ENCODE measurements at places on chromosomes 6 and 20.

DNA sequence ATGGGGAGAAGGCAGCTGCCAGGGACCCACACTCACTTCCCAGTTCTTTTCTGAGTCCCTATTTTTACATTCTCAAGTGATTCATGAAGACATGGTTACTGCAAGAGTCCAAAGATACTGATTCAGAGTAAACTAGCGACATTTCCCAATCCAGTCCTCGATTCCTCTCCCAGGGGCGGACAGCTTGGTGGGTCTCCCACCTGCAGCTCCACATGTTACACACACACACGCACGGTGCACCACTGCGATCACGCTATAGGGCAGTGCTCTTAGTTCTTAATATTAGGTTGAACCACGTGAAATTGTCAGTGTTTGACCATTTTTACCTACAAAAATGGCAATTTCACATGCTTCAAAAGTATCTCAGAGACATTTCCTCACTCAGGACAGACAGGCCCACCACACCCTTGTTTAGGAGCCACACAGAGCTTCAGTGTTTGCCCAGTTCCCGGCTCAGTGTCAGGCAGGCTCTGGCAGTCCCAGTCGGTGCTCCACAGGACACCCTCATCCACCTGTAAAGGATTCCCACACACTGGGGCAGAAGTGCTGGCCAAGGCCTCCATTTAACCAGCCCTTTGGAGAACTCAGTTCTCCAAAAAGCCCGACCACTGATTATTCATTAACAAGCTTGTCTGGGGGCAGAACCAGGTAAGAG is 51.8 kb downstream of the RRBP1 start:
- no peak for DNase-seq

- DNase-seq, result no peak
Measured at GRCh38 chr20:20593447-20594170, 118.8 kb downstream of the RALGAPA2 start.

GRCh38 chr6:34174846-34175399 is 29.0 kb upstream of the GRM4 start:
- DNase-seq, result no peak

GRCh38 chr6:167858086-167858591 is 31.4 kb downstream of the AFDN start:
- no peak for DNase-seq

DNA sequence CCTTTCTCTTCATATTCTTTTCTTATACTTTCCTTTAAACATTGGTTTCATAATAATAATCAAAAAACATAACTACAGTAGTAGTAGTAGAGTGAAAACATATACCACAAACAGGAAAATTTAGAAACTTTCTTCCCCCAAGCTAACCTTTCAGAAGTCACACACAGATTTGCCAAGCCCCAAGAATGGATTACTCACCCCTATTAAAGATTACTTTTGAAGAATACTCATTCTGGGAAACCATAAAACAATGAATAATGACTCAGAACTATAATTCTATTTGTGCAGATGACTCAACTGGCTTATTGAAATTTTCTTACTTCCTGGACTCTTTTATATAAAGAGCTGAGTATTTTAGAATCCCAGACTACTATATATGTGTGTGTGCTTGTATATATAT is 119.4 kb upstream of the GJE1 start:
- DNase-seq, result no peak

GRCh38 chr6:43891072-43891870 is 121.3 kb downstream of the VEGFA start:
- DNase-seq, result no peak

DNA sequence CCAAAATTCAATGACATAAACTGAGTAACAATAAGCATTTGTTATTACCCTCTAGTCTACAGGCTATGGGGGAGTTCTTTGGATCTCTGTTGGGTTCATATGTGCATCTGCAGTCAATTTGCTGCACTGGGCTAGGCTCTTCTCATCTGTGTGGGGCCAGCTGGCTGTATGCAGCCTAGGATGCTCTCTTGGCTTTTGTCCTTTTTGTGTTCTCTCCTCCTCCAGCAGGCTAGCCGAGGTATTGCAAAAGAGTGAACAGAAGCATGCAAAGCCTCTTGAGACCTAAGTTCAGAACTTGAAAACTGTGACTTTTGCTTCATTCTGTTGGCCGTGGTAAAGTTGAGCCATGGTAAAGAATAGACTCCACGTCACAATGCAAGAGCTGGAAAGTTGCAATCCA is 62.8 kb upstream of the FOXO3 start:
- DNase-seq, result peak; percentile 2

DNA sequence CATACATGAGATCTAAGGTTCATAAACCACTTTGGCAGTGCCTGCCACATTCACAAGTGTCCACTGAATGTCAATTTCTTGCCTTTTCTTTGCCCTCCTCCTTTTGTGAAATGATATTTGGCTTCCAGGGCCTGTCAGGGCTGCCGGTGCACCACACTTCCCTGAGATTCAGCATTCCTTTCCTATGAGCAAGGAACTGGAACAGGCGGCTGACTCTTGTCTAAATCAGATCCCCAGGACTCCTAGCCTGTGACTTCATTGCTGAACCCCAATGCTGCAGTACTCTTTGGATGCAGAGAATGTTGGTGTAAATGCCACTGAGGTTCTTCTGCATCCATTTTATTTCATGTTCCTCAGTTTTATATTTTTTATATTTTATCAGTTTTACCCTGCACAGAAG is 172.2 kb downstream of the ARID1B start:
- no peak for DNase-seq

GRCh38 chr6:105227295-105227767 is 47.5 kb upstream of the POPDC3 start:
- no peak for DNase-seq

DNA sequence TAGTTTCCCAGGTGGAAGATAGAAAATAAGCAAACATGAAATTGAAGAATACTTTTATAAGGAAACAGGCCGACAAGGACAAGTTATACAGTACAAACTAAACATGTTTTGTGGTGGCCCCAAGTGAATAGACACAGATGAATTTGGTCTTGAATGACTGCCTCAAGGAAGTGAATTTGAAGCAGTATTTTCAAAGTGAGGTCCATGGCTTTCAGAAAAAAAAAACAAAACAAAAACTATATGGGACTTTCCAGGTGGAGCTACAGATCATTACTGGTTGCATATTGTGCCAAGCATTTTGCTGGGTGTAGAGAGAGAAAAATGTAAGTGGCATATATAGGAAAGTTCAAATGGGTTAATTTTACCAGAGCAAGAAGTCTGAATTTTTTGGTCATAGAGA is 68.8 kb downstream of the CYB5R4 start:
- no peak for DNase-seq

GRCh38 chr6:52598123-52598823 is 21.4 kb upstream of the TRAM2 start:
- DNase-seq, result peak; percentile 44

- no peak for DNase-seq
Measured at GRCh38 chr20:40673442-40673841, 15.6 kb downstream of the MAFB start.

DNA sequence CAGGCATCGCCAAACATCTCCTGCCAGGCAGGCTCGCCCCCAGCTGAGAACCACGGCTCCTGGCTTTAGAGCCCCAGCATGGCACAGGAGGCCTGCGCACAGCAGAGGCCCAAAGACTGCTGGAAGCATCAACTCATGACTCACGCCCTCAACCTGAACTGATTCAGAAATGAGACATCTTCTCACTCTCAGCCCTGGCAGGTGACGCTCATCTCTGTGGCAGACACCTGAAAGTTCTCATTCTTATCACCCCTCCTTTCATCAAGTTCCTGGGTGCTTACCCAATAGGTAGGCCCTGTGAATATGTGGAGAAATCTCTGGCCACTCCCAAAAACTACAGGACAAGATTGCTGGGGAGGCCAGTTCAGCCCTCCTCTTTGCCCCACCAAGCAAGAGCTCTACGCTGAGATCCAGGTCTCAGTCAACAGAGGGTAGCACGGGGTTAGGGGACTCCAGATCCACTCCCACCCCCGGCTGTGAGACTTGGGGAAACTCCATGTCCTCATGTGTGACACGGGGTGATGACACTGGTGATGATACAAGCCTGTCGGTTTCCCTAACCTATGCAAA is 11.3 kb downstream of the NFATC2 start:
- DNase-seq, result no peak

DNA sequence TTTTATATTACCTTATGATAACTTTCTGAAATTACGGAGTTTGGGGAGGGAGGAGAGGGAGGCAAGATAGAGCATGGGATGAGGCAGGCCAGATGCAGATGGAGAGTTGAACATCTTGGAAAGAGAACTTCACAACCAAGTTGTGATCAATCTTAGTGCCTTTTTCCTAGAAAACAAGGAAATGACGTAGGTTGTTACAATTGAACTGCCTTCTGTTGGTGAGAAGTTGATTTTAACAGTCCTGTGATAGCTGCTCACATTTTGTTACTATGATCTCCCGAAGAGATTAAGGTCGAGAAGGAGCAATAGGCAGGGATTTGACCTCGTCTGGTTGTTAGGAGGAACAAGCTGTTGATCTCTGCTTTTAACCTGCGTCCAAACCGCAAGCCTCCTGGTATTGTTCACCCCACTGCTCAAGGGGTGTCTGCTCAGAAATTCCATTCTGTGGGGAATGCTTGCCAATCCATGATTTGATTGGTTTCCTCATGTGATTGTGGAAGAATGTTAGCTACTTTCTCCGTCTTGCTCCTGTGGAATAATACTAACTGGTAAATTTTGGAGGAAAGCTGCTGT is 35.1 kb downstream of the TIAM2 start:
- no peak for DNase-seq

- DNase-seq, result no peak
Measured at GRCh38 chr6:84357631-84358030, 130.2 kb upstream of the CEP162 start.

GRCh38 chr20:5001174-5002076 is at the start of gene SLC23A2:
Gene SLC23A2 (minus strand): TSS chr20:5001510. CDS start chr20:4932562, 68,948 bp downstream.
- peak; percentile 16 for DNase-seq
